ENCODE measurements at places on chromosomes 11 and 22.

- no peak for DNase-seq
These were observed 40.0 kb downstream of the GDPD5 start for GRCh38 chr11:75485742-75486141.

- DNase-seq: peak; percentile 54
These were observed 24.7 kb upstream of the PANX2 start for GRCh38 chr22:50145721-50146438.

GRCh38 chr11:69131644-69132300 is 24.0 kb upstream of the SMIM38 start:
- DNase-seq: peak; percentile 74

- no peak for DNase-seq
These were observed 33.0 kb downstream of the PTPRJ start for GRCh38 chr11:48013269-48013901.

DNA sequence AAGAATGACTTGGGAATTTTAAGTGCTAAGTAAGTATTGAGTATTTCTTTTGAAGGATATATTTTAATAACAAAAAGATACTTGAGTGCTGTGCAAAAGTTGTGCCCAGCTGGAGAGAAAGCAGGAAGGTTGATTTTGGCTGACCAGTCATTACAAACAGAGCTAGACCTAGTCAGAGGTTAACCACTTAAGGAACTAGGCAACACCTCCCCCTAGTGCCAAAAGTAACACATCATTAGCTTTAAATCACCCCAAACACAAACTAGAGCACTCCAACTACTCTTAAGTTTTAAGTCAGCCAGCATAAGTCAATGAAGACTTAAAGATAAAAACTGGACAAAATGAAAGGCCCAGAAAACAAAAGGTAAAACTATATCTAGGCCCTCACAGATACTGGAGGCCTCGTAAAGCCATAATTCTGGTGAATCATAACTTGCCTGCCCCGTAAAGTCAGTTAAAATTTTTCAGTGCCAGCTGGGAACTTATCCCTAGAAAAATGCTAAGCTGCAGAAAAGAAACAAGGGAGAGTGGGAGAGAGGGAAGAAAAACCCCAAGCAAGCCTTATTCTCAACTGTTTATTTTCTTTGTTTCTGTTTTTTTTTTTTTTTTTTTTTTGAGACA is 4.6 kb downstream of the TMEM9B start:
- DNase-seq: no peak

GRCh38 chr11:19827399-19828135 is 114.9 kb downstream of the NAV2 start:
- no peak for DNase-seq

GRCh38 chr11:79170321-79170720 is 270.5 kb downstream of the TENM4 start:
- DNase-seq: no peak

GRCh38 chr11:33000181-33000580 is 15.5 kb upstream of the DEPDC7 start:
- DNase-seq: no peak

DNA sequence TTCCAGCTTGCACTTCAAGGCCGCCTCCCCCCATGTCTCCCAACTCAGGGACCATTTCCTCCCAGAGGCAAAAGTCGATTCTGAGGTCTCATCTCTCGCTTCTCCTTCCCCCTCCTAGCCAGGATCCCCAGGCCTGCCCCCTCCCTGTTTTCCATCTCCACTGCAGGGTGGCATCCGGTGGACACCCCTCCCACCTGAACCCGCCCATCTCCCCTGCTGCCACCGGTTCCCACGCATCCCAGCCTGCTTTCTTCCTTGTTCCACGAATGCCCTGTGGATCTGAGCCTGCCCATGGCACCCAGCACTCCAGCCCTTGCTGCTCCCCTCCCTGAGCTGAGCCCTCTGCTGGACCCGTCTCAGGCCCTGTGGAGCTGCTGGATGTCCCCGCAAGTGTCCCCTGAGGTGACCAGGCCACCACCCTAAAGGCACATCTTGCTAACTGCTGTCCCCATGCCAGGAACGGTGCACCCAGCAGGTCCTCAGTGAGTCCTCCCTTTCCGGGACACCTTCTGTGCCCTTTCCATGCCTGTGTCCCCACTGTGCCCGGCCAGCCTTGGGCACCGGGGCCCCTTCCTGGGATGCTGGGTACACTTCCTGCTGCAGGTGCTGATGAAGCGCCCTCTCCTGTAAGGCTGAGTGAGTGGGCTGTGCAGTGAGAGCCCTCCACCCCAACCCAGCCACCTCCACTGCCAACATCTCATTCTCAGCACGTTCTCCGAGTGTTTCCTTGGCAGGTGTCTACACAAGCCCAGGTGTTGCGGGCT is 936 bp downstream of the IL17REL start:
- no peak for DNase-seq

DNA sequence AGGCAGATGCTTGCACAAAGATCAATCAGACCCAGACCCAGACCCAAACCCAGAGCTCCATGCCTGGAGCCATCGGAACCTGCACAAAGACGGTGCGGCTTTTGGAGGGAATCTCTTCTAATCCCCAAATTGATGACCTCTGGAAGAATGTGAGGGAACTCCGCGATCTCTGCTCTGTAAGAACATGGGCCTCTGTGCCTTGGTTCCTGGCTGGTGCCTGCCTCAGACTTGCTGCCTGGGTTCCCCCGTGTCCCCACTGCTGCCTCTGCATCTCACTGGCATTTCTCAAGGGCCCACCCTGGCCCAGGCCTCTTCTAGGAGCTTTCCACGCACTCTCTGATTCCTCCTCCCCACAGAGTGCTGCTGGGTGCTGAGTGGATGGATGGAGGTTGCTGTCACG is 1044.4 kb downstream of the TBC1D22A start:
- no peak for DNase-seq

- no peak for DNase-seq
These were observed 61.5 kb upstream of the POU2AF1 start for GRCh38 chr11:111440416-111441205.

GRCh38 chr22:39931251-39931650 is 28.9 kb upstream of the TMA7B start:
- DNase-seq: no peak

GRCh38 chr11:126139111-126140091 is 72.0 kb downstream of the RPUSD4 start:
- DNase-seq: peak; percentile 83

DNA sequence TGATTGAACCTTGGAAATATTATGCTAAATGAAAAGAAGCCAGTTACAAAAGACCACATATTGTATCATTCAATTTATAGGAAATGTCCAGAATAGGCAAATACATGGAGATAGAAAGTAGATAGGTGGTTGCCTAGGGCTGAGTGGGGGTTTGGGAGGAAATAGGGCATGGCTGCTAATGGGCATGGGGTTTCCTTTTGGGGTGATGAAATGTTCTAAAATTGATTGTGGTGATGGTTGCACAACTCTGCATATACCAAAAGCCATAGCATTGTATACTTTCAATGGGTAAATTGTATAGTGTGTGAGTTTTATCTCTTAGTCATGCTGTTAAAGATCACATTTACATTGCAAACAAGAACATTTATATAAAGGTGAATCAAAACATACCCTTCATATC is 48.7 kb downstream of the LDLRAD3 start:
- DNase-seq: no peak

- DNase-seq: no peak
These were observed 51.9 kb downstream of the RBX1 start for GRCh38 chr22:41003066-41003465.

DNA sequence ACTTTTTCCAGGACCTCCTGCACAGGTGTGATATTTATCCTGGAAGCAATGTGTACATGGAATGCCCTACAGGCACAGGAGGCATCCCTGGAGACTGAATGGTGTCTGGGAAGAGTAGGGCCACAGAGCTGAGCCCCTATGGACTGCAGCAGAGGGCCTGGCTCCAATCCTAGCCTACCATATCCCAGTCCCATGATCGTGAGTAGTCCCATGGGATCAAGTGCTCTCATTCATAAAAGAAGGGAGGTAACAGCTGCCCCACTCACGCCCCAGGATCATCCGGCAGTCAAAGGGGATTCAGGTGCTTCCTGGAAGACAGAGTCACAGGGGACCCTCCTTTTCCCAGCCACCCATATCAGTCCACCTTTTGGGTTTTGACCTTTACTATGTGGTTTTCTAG is 24.0 kb downstream of the ANKK1 start:
- no peak for DNase-seq

DNA sequence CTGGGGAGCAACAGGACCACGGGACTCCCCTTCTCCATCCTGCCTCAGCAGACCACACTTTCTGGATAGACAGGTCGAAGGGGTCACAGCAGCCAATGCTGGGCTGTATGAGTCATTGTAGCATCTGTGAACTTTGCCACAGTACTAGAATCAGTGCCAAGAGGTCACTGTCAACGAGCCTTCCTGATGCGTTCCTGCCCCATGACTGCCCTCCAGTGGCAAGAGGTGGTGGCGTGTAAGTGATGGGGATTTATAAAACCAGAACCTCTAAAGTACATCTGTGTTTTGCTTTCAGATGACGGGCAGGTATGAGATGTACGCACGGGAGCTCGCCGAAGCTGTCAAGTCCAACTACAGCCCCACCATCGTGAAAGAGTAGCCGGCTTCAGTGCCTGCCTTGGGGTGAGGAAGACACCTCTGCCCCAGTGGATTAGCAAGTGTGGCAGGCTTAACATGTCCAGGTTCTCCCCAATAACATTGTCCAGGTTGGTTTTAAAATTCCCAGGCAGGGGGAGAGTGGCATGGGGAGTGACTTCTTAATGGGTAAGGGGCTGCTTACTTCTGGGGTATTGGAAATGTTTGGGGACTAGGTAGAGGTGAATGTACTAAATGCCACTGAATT is 29.4 kb downstream of the GUCD1 start:
- peak; percentile 65 for DNase-seq

DNA sequence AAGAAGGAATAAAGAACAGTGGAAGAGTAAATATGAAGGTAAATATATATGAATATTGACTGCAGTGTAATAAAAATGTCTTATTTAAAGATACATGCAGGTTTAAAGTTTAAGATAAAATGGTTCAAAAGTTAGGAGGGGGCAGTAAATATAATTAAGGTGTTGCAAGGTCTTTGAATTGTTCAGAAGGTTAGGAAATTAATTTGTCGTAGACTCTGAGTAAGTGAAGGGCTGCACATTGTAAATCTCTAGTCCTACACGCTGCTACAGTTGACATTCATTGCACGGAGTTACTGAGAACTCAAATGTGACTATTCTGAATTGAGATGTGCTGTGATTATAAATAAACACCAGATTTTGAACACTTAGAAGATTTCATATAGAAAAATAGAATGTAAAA is 69.8 kb upstream of the PRODH start:
- no peak for DNase-seq

DNA sequence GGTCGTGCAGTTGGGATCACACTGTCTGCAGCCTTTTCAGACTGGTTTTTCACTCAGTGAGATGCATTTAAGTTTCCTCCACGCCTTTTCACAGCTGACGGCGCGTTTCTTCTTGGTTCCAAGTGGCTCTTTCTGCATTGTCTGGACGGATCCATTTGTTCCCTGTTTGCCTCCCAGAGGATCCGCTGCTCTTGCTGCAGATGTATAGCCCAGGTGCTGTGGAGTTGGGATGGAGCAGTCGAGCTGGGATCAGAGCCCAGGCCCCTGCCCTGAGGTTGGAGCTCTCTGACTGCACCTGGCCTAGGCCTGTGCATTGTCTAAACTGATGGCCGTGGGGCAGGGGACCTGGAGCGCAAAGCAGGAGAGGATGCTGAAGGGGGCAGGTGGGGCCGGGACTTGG is 51.6 kb downstream of the PARVB start:
- DNase-seq: peak; percentile 75

DNA sequence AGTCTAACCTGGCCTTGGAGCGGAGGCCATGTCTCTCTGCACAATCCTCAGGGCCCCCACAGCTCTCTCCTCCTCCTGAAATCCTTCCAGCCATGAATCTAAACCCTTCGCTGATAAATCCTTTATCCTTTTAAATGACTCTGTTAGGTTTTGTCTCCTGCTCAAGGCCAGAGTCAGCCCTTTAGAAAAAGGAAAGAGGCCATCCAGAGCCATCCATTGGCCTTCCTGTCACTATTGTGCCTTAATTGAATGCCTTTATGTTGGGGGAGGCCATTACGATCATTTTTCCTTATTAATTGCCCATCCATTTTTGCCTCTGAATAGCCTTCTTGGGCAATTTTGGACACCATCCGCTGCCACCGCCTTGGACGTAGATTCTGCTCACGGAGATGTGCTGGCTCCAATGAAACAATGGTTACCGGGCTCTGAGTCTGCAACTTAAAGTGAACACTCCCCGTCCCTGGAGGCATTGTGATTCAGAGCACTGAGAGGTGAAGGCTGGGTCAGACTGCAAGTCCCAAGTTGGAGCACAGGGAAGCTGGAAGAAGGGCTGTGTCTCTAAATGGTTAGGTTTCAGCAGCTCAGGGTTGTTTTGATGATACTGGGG is 213.0 kb upstream of the E2F8 start:
- DNase-seq: no peak

DNA sequence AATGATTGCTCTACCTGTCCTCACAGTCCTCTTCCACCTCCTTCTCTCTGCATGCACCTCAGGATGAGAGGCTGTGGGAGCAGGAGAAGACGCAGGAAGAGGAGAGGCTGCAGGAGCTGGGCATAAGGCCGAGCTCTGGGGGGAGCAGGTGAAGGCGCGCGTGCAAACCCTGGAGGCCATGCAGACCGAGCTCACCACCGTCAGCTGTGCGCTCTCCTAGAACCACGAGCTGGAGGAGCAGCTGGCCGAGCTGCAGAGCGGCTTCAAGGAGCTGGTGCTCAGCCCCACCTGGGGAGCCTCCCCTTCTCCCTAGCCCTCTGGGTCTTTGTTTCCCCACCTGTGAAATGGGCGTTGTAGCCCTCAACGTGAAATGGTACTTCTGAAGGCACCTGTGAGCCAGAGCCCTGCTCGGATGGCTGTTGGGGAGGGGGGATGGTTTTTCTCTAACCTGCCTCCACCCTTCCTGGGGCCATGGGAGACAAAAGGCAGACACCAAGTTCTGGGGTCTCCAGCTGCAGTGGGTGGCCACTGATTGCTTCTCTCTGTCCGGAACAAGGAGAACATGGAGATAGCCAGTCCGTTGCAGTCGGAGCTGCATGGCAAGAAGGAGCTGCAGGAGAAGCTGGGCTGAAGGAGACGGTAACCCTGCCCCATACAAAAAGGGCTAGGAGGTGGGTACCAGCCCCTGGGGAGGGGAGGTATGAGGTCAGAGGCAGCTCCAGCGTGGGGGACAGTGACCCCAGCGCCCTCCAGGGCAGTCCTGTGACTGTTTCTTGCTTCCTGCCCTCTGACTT is 65.2 kb upstream of the A4GALT start:
- DNase-seq: no peak

GRCh38 chr11:46457659-46458424 is 66.3 kb upstream of the CHRM4 start:
- no peak for DNase-seq

GRCh38 chr11:13857828-13858227 is 104.7 kb upstream of the SPON1 start:
- DNase-seq: no peak

- DNase-seq: no peak
These were observed 897.9 kb upstream of the FAT3 start for GRCh38 chr11:91326751-91327150.

DNA sequence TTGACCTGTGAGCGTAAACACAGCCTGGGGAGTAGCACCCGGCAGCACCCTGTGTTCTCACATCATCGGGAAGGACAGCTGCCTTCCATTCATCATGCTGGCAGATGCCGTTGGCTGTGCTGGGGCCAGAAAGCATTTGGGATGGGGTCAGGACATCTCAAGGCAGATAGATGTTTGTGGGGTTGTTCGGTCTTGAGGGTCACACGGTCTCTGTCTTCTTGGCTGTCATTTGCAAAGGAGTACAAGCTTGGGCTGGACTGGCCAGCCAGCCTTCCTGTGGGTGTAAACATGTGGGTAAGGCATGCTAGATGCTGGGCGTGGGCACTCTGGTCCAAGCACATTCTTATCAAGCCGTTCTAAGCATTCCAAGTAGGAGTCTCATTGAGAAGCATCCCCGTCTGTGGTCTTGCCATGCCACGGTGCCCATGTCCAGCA is 81.4 kb downstream of the TBC1D22A start:
- DNase-seq: no peak

All from left hindlimb (tissue), 1 donor.